IPS DF 6.9 (cell line): ENCODE measurements at places on chromosomes 5 and 9.

- DNase-seq = no peak
These were observed 28.8 kb downstream of the C5 start for GRCh38 chr9:121021301-121021700.

- DNase-seq = no peak
These were observed 1027.7 kb downstream of the NR2F1-AS1 start for GRCh38 chr5:92553326-92553725.

GRCh38 chr9:29322240-29322639 is 1749.0 kb upstream of the C9orf72 start:
- DNase-seq = no peak

GRCh38 chr9:117678871-117679270 is 25.3 kb upstream of the TLR4 start:
- DNase-seq = no peak

GRCh38 chr5:117652036-117652957 is 1077.7 kb upstream of the SEMA6A start:
- no peak for DNase-seq

DNA sequence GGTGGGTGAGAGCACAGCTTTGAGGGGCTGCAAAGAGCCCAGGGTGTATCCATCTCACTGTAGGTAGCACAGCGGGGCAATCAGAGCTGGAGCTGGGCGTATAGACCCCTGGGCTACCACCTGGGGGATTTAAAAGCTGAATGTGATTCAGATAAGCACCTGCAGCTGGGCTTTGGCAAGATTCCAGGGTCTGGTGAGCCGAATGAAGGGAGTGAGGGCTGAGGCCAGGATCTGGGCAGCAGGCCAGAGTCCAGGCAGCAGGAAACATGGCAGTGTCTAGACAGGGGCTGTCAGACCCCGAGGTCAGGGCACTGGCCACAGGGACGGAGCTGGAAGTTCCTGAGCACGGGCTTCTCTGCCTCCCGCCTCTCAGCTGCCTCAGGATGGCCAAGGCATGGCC is 8.7 kb downstream of the ASS1 start:
- no peak for DNase-seq

GRCh38 chr5:39478863-39479262 is 54.1 kb upstream of the DAB2 start:
- no peak for DNase-seq

DNA sequence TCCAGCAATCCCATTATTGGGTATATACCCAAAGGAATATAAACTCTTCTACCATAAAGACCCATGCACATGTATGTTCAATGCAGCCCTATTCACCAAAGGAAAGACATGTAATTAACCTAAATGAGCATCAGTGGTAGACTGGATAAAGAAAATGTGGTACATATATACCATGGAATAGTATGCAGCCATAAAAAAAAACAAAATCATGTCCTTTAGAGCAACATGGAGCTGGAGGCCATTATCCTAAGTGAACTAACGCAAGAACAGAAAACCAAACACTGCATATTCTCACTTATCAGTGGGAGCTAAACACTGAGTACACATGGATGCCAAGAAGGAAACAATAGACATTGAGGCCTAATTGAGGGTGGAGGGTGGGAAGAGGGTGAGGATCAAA is 27.8 kb downstream of the DTWD2 start:
- DNase-seq = no peak

- DNase-seq = no peak
These were observed 30.9 kb downstream of the HSD17B4 start for GRCh38 chr5:119483155-119483554.

GRCh38 chr5:132050136-132050535 is 10.3 kb upstream of the IL3 start:
- no peak for DNase-seq

- DNase-seq = no peak
These were observed 87.1 kb downstream of the PPP2R2B start for GRCh38 chr5:146791471-146791870.

DNA sequence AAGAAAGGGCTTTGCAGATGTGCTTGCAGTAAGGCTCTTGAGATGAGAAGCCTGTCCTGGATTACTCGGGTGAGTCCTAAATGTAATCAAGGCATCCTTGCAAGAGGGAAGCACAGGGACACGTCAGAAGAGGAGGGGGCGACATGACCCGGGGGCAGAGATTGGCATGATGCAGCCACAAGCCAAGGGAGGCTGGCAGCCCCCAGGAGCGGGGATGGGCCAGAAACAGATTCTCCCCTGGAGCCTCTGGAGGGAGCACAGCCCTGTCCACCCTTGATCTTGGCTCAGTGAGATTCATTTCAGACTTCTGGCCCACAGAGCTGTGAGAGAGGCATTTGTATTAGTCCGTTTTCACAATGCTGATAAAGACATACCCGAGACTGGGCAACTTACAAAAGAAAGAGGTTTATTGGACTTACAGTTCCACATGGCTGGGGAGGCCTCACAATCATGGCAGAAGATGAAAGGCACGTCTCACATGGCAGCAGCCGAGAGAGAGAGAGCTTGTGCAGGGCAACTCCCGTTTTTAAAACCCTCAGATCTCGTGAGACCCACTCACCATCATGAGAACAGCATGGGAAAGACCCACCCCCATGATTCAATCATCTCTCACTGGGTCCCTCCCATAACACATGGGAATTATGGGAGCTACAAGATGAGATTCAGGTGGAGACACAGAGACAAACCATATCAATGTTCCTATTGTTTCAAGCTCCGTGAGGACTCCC is 76.1 kb downstream of the ADAMTS2 start:
- no peak for DNase-seq

DNA sequence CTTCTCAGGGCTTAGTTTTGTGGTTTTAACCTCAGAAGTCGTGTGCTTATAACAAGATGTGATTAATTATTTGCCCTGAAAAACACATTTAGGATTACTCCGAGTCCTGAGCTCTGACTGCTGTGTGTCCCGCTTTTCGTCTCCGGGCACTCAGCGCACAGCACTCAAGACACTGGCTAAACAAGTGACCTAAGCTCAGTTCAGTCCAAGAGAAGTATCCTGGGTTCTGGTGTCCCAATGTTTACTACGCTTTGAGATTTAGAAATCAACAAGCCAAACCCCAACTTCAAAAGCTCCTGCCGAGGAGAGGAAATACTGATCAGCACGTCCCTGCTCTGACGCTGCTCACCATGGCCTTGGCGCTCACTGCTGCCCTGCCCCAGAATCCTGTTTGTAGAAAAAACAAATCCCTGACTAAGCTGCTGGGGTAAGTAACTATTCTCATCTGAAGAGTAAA is 53.2 kb downstream of the IPPK start:
- no peak for DNase-seq

GRCh38 chr5:27906481-27906880 is 868.1 kb upstream of the CDH9 start:
- DNase-seq = no peak

DNA sequence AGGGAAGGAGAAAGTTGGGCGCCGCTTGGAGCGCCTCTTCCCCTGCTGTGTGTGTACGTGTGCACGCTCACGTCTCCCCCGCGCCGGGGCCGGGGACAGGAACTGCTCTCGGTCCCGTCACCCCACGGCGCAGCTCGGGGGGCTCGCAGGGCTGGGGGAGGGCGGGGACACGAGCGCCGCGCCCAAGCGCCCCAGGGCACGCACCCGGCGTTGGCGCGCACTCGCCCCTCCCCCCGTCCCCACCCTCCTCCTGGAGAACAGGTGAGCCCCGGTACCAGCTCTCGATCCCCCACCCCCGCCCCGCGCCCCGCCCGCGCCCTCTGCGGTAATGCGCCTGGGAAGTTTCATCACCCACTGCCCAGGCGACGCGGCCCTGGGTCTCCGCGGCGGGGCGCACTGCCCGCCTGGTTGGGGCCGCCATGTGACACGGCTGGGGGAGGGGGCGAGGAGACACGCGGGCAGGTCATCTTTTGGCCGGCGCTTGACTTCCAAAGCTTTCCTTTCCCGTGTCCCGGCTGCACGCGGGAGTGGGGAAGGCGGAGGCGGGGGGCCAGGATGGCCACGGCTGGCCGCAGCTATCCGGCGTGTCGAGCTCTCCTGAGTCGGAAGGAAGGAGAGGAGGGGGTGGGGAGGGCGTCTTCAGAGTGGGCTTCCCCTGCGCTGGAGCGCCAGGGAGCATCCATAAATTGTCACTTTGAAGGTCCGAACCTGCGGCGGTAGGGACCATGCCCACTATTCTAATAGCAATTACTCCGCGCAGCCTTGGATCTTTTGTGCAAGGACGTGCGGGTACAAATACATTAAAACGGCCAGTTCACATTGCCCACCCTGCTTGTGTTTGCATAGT is 1.5 kb upstream of the STC2 start:
- DNase-seq = no peak

DNA sequence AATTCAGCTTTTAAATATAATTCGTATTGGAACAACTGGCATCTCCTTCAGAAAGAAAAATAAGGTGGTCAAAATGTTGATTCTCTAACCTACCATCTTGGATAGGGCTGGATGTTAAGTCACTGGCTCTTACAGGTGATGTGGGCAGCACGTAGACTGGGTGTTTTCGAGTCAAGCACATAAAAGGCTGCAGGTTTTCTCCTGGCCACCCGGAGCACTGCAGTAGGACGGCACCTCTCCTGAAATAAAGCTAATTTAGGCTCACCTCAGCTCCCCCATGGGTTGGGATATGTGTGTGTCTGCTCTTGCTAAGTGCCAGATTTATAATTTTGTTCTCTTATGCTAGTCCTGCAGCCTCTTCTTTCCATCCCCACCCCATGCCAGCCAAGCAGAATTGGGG is 80.3 kb downstream of the IQGAP2 start:
- DNase-seq = no peak

GRCh38 chr9:19138084-19138483 is 10.8 kb upstream of the PLIN2 start:
- DNase-seq = no peak

- no peak for DNase-seq
These were observed 112.4 kb upstream of the ACOT12 start for GRCh38 chr5:81506378-81506777.

DNA sequence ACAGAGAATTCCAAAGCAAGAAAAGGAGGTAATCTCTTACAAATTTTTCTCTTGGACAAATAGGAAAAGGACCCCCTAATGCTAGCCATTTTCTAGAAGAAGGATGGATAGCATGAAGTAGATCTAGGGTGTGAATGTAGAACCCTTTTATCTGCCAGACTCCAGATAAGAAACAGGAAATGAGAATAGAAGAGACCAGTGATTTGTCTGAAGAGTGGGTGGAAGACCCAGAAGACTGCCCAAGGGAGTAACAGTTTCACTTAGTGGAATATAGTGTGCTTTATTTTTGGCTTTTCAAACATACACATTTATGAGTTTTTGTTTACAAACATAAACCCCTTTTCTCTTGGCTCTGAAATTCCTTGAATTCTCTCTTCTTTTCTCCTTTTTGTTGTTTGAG is 25.0 kb downstream of the ECM2 start:
- no peak for DNase-seq

- no peak for DNase-seq
These were observed 33.0 kb upstream of the PWWP2A start for GRCh38 chr5:160152287-160152686.

- no peak for DNase-seq
These were observed 35.4 kb upstream of the ADAM19 start for GRCh38 chr5:157610990-157611389.

GRCh38 chr5:126801992-126802294 is 25.0 kb downstream of the LMNB1 start:
- no peak for DNase-seq

DNA sequence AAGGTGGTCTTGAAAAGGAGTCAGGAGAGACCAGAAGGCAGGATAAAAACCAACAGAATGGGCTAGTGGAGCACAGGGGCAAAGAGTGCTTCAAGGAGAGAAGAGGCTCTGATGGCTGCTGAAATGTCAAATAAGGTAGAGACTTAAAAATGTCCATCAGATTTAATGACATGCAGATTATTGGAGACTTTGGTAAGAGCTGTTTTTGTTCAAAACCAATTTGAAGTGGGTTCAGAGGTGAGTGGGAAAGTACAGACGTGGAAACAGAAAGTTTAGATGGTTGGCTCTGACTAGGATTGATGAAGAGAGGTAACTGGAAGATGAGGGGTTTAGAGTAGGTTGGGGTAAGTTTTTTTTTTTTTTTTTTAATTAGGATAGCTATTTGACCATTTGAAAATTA is 14.1 kb downstream of the SLC25A46 start:
- DNase-seq = no peak

GRCh38 chr5:130532786-130533185 is 628.5 kb downstream of the CHSY3 start:
- no peak for DNase-seq

GRCh38 chr5:68747521-68747920 is 346.3 kb upstream of the SLC30A5 start:
- no peak for DNase-seq

DNA sequence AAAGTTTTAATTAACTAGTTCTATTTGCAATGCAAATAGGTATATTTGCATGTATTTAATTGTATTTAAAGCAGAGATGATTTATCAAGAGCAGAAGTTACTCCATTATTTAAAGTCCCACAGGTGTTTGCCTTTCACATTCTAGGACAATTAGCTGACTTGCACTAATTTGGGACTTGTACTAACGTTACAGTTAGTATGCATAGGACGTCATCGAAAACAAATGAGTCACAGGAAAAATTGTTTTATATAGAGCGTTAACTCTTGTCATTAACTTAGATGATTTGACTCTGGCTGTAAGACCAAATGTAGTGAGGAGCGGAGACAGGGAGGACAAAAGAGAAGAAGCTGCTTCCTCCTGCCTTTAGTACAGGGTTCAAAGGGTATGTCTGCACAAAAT is 126.1 kb upstream of the IFNE start:
- DNase-seq = no peak

DNA sequence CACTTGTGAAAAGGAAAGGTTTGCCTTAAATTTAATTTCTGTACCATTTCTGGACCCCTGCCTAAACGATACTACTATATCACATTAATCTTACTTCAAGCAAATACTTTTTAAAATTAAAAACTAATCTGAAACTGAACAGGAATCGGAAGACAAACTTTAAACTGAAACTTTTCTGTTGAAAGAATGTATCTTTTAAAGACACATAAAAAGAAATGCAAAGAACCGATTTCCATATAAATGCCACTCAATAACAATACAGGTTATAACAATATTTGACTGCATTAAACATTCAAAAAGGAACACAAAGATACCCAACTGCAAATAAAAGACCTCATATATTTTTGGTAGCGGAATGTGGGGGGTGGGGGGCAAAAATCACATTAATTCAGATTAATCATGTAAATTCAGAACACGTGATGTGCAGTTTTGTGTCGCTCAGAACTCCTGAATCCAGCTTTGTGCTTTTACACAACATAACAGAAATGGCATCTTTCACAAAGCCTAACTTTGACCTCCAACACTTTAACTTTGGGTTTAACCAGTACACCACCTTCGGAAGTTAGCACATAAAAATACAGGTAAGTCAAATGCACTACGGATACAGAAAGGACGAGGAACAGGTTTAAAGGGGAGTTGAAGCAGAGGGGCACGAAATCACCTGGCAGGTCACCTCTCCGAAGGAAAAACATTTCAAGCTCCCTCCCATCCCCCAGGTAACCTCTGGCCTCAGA is 925 bp downstream of the LIFR start:
- no peak for DNase-seq

- DNase-seq = no peak
These were observed 118.1 kb downstream of the ADAMTS2 start for GRCh38 chr5:179227229-179227579.

GRCh38 chr5:132067451-132067850 is 6.1 kb upstream of the CSF2 start:
- no peak for DNase-seq

- DNase-seq = no peak
These were observed 28.9 kb downstream of the DCP2 start for GRCh38 chr5:113005454-113005853.
